ENCODE measurements at places on chromosomes 7 and 10.

DNA sequence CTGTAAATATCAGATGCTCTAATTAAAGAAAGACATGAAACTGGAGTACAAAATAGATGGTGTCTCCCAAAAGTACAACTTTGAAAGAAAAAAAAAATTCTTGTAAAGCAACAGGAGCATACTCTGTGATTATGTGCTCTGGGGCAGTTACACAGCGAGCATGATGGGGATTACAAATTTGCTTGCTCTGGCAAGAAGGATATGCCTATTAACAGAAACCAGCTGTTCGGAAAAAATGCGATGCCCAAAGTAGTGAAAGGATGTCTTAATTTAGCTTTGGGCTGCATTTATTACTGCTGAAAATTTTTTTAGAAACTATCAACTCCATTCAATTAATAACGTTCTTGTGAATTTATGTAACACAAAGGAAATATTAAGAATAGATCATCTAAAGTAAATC is 256.9 kb upstream of the TPK1 start:
- DNase-seq = no peak

- no peak for DNase-seq
Observed at GRCh38 chr10:132586739-132587138, 49.2 kb downstream of the INPP5A start.

GRCh38 chr7:148447221-148447849 is 143.2 kb upstream of the C7orf33 start:
- no peak for DNase-seq

- no peak for DNase-seq
Observed at GRCh38 chr10:100895896-100896295, 16.9 kb upstream of the SLF2 start.

DNA sequence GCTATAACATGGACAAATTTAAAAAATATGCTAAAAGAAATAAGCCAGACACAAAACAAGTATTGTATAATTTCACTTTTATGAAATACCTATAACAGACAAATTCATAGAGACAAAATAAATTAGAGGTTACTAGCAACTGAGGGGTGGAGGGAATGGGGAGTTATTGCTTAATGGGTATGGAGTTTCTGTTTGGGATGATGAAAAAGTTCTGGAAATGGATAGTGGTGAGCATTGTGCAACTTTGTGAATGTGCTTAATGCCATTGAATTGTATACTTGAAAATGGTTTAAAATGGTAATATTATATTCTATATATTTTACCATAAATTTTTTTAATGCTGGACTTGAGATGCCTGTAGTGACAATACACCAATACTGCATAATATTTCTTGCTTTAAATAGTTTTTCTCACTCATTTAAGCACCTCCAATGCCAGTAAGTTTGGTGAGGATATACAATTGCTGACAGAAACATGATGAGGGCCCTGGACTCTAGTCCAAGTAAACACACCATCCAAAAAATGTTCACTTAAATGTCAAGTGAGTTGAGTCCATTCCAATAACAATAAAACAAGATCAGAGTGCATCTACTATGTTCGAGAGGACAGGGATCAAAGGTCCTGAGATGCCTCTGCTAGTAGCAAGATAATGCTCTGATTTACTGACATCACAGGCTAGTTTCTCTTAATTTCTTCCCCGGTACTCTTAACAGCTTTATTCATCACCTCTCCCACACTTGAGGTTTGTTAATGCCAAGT is 71.9 kb downstream of the NT5C2 start:
- DNase-seq = no peak

Measured in ACHN (cell line).